SK-N-DZ (cell line): ENCODE measurements at places on chromosomes 16 and 17.

- peak; percentile 25 for DNase-seq
Measured at GRCh38 chr17:52648995-52649394, 490.5 kb upstream of the CA10 start.

GRCh38 chr16:3007957-3008689 lies 4.6 kb upstream of the CLDN9 start:
- DNase-seq: no peak

- DNase-seq: no peak
Measured at GRCh38 chr17:18985475-18985874, 19.1 kb downstream of the FAM83G start.

GRCh38 chr17:16286947-16287562 lies 66.2 kb downstream of the CENPV start:
- DNase-seq: no peak

- DNase-seq: no peak
Measured at GRCh38 chr16:66254751-66255150, 111.7 kb upstream of the CDH5 start.
